ENCODE measurements at places on chromosomes 12 and 14.

GRCh38 chr12:113135178-113136127, at the start of gene RASAL1:
TSS of gene RASAL1 (minus strand) at chr12:113135761. CDS start at chr12:113135462, 299 bp downstream.
- no peak for DNase-seq

GRCh38 chr14:64265222-64265621, 28.9 kb downstream of the ESR2 start:
- no peak for DNase-seq

- DNase-seq = no peak
Observed at GRCh38 chr12:17104801-17105200, 498.8 kb upstream of the LMO3 start.

DNA sequence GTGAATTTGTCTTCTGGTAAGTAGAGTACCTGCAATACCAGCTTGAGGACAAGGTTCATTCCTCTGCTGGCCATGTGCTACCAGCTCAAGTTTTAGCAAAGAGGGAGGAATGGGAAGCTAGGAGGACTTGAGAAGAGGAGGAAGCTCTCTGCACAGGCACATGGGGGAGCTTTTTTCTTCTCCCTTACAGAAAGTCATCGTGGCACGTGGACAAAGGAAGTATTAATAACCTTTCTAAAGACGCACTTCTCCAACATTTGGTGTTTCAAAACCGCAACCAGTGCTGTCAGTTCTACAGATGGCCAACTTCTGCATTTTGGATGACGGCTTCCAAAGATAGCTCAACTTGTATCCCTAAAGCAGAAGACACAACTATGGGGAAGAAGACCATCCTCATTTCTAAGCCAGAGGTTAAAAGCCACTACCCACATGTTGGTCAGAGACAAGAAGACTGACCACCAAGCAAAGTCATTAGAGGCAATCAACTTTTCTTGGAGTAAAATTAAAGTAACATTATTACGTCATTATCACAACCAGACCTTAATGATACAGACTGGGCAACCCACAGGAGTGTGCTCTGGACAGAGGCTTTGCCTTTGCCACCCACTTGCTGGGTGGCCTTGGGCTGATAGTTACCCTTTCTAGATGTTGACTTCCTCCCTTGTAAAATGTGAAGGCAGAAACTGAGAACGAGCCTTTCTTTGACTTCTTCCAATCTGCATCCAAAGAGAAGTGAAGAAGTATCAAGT, 12.3 kb upstream of the TMED10 start:
- no peak for DNase-seq
